ENCODE measurements at places on chromosomes 7 and 10. TPM values are rescaled to one million over a fixed set of nuclear protein-coding genes. Genes with fewer than 3 reads are reported as not detected.
A peak's percentile ranks its signal among the peaks of the same experiment; 100 is the strongest.

DNA sequence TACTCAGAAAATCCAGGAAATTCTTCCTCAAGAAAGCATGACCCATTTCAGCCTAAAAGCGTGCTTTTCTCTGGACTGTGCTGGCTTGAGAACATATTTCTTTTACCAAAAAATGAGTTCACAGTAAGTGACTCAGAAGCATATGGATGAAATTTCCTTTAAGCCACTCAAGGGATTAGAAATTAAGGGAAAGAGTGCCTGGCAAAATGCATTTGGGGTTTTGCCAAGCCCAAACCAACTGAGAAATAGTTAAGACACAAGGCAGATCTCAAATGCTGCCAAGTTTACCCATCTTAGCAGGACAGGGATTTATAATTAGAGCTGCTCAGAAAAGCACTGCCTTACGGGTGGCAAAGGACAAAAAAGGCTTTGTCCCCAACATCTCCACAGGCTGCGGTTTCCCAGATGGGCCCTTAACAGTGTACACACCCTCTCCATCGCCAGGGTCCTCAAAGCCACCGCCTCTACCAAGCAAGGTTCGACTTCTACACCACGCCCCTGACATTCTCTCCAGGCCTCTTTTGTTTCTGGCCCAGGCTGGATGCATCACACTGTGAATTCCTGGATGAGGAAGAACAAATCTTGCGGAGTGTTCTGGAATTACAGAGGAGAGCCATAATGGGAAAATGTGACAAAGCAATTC is 30.1 kb upstream of the CDHR3 start:
- peaks cover 18% of the 10 kb centered on the region for H3K36me3 ChIP-seq
- no peak overlapping the region for H3K27ac ChIP-seq
- H3K27me3 ChIP-seq = no peaks in the 10 kb centered on the region
- H3K4me1 ChIP-seq = no peaks in the 10 kb centered on the region

DNA sequence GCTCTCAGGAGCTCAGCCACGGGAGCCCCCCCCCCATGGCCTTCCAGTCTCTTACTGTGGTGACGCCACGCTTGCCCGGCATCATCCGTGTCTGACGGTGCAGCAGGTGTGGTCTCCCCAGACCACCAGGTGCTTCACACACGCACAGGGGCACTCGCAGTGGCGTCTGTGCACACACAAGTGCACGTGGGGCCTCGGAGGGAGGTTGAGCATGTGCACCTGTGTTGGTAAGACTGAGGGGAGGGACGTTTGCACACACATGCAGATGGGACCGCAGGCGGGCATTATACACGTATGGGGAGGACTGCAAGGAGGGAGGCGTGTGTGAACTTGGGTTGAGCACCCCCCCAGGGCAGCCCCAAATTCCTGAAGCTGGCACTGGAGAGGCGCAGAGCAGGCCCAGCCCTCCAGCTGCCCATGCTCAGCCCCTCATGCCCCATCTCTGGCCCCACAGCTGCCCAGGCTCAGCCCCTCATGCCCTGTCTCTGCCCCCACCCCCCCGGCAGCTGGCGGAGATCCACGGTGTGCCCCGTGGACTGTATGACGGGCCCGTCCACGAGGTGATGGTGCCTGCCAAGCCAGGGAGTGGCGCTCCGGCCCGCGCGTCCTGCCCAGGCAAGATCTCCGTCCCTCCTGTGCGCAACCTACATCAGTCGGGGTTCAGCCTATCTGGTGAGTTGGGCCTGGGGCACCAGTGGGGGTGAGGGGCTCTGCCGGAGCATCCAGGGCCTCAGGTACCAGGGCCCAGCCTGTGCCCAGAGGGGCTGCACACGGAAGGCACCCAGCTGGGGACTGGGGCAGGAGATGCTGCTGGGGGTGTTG is 16.7 kb downstream of the DPYSL4 start:
- no peaks in the 10 kb centered on the region for H3K36me3 ChIP-seq
- H3K4me3 ChIP-seq = no peak overlapping the region
- no peaks in the 10 kb centered on the region for H3K27me3 ChIP-seq
- H3K27ac ChIP-seq = no peak overlapping the region
- DNase-seq = no peak

DNA sequence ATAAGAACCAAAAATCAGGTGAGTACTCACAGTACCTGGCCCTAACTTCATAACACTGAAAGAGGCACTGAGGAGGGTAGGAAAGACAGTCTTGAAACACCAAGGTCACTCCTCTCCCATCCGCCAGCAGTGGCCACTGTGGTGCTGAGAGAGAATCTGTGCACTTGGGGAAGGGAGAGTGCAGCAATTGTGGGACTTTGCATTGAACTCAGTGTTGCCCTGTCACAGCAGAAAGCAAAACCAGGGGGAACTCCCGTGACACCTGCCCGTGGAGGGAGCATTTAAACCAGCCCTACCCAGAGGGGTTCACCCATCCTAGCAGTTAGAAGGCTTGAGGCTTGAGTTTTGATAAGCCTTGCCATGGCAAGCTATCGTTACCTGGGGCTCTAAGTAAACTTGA is 35.2 kb upstream of the MAP3K8 start:
- no peak overlapping the region for H3K27ac ChIP-seq
- H3K27me3 ChIP-seq = no peaks in the 10 kb centered on the region
- H3K36me3 ChIP-seq = no peaks in the 10 kb centered on the region
- H3K4me3 ChIP-seq = no peak overlapping the region

DNA sequence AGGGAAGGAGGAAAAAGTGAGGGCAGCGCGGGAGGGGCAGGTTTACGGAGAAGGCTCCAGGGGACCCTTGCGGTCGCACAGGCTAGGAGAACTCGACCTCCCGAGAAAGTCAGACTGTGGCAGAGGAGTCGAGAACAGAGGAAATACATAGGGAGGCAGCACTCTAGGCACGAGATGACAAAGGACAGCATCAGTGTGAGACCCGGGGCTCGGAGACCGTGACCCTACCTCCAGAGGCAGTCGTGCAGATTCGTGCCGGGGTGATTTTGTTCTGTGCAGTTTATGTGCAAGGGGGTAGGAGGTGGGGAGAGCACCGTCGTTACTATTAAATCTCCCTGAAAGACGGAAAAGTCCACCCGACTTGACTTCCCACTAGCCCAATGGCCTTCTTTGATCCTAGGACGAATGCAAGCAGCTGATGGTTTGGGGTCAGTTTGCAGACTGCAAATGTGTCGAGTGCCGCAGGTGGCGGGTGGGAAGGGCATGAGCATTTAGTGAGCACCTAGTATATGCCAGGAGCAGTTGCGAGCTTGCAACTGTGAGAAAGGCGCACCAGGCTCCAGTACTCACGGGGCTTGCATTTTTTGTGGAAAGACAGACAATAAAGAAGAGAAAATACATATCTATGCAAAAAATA is 674 bp upstream of the OSBPL3 start:
- peak; percentile 76 for DNase-seq
- no peaks in the 10 kb centered on the region for H3K27me3 ChIP-seq
- H3K4me3 ChIP-seq = peak overlapping the region; percentile 86
- peak overlapping the region; percentile 82 for H3K27ac ChIP-seq
- H3K4me1 ChIP-seq = peaks cover 52% of the 10 kb centered on the region

- H3K36me3 ChIP-seq = no peaks in the 10 kb centered on the region
- H3K27me3 ChIP-seq = no peaks in the 10 kb centered on the region
- no peak overlapping the region for H3K27ac ChIP-seq
- no peaks in the 10 kb centered on the region for H3K4me1 ChIP-seq
- no peak overlapping the region for H3K4me3 ChIP-seq
Observed at GRCh38 chr10:107529350-107529749, 364.8 kb upstream of the SORCS1 start.

DNA sequence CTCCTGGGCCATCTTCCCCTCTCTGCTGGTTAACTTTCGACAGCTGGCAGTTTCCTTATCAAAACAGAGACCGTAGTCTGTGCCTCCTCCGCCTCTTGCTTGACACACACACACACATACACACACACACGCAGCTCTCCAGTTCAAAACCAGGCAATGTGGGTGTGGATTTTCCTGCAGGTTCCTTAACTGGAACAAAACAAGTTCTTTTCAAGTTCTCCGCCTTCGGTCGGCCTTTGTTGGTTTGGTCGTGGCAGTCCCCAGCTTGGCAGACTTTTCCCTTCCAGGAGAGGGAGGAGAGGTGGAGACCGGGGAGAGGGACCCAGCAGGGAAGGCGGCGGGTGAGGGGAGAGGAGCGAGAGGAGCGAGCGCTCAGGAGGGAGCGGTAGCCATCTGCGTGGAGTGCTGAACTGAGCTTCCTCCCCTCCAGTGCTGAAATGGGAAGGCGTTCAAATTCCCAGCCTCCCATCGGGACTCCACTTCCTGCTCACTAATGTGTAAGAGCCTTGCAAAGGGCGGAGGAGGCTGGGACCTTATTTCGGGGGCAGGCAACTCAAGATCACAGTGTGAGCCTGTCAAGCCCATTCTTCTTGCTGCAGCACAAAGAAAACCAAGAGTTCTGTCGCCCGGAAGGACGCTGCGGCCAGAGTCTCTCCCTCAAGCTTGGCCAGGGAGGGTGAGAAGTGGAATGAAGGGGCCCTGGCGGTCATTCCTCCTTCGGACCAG is 120.6 kb downstream of the PRPF18 start:
- peaks cover 3% of the 10 kb centered on the region for H3K27me3 ChIP-seq
- H3K36me3 ChIP-seq = no peaks in the 10 kb centered on the region
- H3K27ac ChIP-seq = no peak overlapping the region
- H3K4me3 ChIP-seq = peak overlapping the region; percentile 7
- DNase-seq = peak; percentile 3
- H3K4me1 ChIP-seq = peaks cover 8% of the 10 kb centered on the region

GRCh38 chr10:76946270-76946669 is 691.3 kb downstream of the KCNMA1 start:
- H3K4me3 ChIP-seq = no peak overlapping the region
- H3K36me3 ChIP-seq = no peaks in the 10 kb centered on the region
- DNase-seq = no peak
- no peaks in the 10 kb centered on the region for H3K4me1 ChIP-seq
- H3K27ac ChIP-seq = no peak overlapping the region

Gene ANKRD61
- not detected for total RNA-seq

Gene HACD1
- 22.0 TPM for total RNA-seq

Gene DDIT4
- total RNA-seq = 403 TPM

Gene ASB10
- total RNA-seq = not detected

Gene SLC13A4
- total RNA-seq = not detected
